ENCODE measurements at places on chromosomes 2 and 18.

DNA sequence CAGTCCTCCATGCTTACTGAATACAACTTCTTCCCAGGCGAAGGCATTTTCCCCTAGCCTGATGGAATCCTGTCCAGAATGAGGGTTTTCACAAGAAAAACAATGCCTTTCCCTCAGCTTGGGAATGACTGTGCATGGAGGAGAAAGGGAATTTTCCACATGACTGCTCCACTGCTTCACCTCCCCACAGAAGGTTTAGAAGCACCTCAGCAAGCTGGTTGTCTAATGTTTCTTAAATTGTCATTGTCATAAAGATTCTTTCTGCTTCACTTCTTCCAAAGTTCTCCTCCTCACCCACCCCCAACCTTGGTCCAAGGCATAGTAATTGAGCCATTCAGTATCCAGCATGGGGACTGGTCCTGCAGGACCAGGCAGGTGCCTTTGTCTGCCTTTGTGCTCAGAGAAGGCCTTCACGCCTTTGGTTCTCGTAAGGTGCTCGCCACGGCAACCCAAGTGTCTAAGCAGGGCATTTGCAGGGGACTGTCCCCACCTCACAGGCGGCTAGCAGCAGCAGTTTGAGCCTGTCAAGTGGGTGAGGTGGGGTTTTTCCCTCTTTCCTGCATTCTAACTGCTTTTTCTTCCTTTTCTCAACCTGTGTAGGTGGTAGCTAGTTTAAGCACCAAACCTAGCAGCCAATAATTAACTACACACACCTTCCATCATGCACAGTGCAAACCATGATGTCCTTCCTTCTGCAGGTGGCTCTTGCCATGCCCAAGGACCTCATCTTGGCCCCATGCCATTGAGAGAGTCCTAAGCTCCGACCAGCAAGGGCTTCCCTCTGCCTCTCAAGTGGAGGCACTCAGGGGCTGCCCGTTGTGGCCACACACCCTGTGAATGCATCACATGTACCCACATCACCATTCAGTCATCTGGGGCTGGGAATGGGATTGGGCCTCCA, 65.7 kb upstream of the BCL2L11 start:
- DNase-seq = no peak

DNA sequence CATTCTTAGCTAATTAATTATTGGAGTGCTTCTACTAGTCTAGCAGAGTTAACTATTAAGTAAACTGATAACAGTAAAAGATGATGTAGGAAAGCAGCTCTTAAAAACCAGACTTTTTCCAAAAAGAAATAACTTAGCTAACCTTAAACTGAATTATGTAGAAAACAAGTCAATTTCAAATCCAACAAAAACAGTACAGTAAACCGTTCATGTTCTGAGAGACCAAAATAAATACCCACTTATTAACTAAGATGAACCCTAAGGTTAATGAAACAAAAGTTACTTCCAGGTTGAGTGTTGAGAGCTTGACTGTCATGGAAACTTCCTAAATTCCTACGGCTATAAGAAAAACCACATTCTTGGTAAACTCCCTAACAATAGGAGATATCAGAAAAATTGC, 181.2 kb downstream of the PPP1R1C start:
- DNase-seq = no peak

DNA sequence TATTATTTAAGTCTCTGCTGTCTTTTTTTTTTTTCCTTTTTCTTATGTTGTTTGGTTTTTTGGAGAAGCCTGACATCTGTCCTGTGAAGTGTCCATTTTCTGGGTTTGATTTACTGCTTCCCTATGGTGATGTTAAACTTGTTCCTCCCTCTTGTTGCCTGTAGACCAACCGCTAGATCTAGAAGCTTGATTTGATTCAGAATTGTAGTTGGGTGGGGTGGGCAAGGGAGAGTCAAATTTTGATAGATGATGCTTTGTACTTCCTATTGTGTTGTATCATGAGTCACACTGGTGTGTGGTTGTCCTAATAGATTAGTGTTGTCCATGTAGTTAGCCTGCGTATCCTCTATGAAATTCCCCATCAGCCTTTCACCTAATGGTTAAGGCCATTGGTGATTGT, 35.4 kb downstream of the CAB39 start:
- DNase-seq = peak; percentile 67

DNA sequence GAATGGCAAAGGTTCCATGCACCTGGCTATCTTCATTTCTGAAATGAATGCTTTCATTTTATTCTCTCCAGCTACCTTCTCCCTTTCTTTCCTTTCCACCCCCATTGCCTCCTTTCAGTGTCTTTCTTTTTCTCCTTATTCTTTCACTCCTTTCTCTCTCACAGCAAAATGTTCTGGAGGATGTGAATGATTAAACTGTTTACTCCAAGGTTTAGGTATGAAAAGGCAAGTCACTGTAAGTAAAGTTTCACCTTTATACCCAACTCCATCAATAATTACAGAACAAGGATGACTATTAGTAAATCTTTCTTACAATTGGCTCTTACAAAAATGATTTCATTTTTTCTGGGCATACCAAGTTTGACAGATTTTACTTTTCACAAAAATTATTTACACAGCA, 4.3 kb downstream of the PAX8 start:
- DNase-seq = no peak

DNA sequence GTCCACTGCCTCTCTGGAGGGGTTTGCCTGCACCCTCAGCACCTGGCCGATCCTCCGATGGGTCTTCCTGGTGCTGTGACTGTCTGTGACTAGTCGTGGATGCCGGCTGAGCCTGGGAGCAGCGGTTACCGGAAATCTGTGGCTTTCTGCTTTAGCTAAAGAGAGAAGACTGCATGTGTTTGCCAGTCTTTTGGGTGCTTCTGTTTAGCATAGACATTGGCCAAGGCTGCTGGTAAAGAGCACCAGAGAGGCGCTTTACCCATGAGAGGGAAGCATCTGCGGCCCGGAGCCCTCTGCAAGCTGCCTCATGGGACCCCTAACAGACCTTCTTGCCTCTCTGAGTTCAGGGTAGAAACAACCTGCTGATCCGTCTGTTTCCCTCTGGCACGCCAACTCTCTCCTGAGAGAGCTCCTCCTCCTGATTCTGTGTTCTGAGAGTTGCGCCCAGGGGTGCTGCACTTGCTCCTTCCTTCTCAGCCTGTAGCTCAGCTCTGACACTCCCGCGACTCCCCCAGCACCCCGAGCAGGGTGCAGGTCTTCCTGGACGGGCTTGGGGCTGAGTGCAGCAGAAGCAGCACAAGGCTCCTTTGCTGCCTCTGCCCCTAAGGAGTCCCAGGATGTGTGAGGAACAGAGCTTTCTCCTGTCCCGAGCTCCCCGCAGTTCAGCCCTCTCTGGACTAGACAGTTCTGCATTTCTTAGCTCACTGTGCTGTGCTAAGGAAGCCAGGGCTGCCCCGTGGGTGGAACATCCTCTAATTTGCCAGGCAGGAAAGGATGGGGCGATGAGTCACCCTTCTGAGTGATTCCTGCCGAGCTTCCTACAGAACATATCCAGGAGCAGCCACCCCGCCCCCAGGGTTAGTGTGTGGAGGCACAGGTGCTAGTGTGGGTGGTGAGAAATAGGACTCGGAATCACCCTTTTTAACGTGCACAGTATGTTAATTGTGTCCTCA, 203.2 kb downstream of the SH3RF3 start:
- DNase-seq = peak; percentile 16

GRCh38 chr2:68721482-68722101, 13.0 kb upstream of the ARHGAP25 start:
- DNase-seq = no peak

DNA sequence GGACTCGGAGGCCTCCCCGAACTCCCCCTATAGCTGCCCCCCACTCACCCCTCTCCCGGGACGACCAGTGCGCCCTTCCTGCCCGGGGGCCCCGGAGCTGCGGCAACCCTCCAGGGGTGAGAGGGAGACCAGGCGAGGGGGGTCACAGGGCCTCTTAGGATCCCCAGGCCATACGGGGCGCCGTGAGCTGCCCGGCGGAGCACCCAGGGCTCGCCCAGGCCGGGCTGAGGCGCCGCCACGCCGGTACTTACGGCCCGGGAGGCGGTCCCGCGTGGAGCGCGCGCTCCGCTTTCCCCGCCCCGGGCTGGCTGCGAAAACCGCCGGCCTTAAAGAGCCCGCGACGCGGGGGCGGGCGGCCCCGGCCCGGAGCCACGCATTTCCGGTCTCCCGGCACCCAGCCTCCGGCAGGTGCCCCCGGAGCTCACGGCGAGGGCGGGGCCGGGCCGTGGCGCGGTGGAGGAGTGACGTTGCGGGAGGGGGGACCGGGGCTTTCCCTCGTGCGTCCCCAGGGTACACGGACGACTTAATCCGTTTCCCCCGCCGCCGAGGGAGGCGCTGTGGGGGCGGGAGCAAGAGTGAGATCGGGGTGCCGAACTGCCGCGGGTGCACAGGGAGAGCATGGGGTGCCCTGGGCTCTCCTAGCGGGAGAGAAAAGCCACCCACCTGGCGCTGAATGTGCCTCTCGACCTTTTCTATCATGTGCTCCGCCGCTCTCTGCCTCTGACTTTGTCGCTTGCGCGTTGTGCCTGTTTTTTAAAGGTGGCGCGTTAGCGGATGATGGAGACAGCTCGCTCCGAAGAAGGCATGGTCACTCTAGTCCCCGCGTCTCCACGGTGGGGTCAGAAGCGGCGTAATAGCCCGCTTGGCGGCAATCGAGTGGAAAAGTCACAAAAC, at the start of gene METTL21A:
Gene METTL21A, minus strand, starts transcription at position 381 of the 894 bp plus-strand sequence. CDS start 1,019 bp downstream, outside the sequence.
- DNase-seq = peak; percentile 96

- no peak for DNase-seq
These were observed 199.6 kb downstream of the BCL11A start for GRCh38 chr2:60353863-60354262.

GRCh38 chr18:67359873-67360838, 156.4 kb downstream of the DSEL start:
- DNase-seq = peak; percentile 12

- peak; percentile 38 for DNase-seq
These were observed 5.7 kb downstream of the CDC42EP3 start for GRCh38 chr2:37665604-37666362.

GRCh38 chr2:186912979-186913378, 64.0 kb upstream of the ZSWIM2 start:
- no peak for DNase-seq

- DNase-seq = no peak
These were observed 42.6 kb downstream of the FOSL2 start for GRCh38 chr2:28435241-28435640.

GRCh38 chr2:220424561-220424960, 797.1 kb downstream of the SLC4A3 start:
- DNase-seq = no peak

Measured in hematopoietic multipotent progenitor cell treated with erythropoietin and hydrocortisone succinate and interleukin-3 and kit ligand, for 6 days (in vitro differentiated cells).